ENCODE measurements at places on chromosomes 3 and 15.

DNA sequence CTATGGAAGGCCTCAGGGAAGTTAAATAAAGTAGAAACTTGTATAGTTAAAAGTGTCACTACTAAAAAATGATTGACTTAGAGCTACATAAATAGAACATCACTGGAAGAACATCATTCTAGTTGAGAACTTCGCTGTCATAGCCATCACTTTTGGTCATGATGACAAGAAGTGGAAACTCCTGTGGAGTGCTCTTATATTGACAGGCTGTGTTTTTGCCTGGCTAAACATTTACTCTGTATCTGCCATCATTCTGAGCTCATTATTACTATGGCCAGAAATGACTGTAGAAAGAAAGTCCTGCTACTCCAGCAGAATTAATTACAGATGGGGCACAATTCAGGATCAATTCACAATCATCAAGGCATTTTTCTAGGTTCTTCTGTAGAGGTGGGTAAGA lies 165.1 kb upstream of the GOLIM4 start:
- DNase-seq = no peak

GRCh38 chr3:22101351-22101750 lies 350.3 kb upstream of the ZNF385D start:
- no peak for DNase-seq

GRCh38 chr3:20589275-20589674 lies 403.3 kb upstream of the SGO1 start:
- no peak for DNase-seq

DNA sequence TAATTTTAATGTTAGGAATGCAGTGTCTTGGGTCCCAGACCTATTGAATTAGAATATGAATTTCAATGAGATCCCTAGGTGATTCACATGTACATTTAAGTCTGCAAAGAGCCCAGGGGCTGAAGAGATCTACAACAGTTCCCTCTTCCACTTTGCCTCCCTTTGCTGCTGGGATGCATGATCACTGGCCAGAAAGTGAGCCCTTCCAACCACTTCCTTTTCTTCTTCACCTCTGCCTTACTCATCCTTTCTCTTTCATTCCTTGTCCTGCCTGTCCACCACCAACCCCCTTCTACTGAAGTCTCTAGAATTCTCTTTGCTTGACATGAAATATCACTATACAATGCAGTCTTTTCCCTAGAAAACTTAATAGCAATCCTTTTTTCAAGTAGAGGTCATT lies 222.4 kb upstream of the LRIG1 start:
- no peak for DNase-seq

GRCh38 chr3:36911990-36912804 lies 32.7 kb downstream of the TRANK1 start:
- no peak for DNase-seq

GRCh38 chr3:10619989-10620832 lies 114.8 kb upstream of the ATP2B2 start:
- DNase-seq = no peak

- DNase-seq = no peak
Measured at GRCh38 chr3:186414735-186415419, 52.8 kb upstream of the DGKG start.

DNA sequence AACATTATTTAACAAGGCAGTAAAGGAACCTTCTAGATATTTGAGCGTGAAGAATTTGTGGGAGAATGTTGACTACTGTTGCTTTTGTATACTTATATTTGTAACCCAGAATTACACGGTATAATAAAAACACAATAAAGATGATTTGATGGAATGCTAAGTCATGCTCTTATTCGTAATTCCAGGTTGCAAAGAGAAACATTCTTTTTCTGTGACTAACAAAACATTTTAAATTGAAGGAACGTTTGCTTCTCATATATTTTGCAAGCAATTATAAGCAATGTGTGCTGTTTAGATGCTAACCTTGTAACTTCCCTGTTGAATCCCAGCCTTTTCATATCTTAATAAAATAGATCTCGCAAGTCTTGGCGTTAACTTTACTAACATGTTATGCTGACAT lies 124.4 kb upstream of the CGNL1 start:
- no peak for DNase-seq

DNA sequence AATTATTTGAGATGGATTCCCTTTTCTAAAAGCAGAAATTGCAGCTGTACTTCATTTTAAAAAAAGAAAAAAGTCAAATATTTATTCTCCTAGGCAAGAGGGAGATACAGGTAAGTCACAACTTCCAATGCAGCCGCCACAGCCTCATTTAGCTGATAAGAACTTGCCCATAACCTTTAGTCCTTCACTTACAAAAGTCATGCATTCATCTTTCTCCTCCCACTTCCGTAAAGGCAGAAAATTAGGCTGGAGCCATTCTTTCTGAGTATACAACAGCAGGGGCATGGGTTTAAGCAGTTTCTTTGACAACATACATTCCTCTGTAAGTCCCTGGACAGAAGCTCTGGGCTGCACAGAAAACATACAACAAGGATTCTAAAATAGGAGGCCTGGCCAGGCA lies 4.3 kb downstream of the SUCLG2 start:
- DNase-seq = no peak

- no peak for DNase-seq
Measured at GRCh38 chr3:70905491-70905890, 593.1 kb upstream of the MDFIC2 start.

GRCh38 chr3:16528106-16528505 lies 14.6 kb upstream of the RFTN1 start:
- no peak for DNase-seq

DNA sequence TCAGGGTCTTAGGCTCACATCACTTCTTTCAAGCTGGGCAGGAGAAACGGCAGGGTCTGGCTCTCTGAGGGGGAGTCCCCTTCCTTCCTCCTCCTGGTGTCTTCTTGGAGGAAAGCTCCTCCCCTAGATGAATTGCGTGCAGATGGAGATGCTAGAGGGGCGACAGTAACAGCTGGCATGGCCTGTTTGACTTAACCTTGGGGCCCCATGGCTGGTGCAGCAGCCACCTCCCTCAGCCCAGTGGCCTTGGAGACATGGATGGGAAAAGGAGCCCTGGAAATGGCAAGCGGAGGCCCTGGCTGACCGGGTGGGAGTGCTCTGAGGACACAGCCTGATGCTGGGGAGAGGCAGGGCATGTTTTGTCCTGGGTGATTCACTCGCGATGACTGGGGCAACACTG lies 20.2 kb downstream of the PAK6 start:
- no peak for DNase-seq

DNA sequence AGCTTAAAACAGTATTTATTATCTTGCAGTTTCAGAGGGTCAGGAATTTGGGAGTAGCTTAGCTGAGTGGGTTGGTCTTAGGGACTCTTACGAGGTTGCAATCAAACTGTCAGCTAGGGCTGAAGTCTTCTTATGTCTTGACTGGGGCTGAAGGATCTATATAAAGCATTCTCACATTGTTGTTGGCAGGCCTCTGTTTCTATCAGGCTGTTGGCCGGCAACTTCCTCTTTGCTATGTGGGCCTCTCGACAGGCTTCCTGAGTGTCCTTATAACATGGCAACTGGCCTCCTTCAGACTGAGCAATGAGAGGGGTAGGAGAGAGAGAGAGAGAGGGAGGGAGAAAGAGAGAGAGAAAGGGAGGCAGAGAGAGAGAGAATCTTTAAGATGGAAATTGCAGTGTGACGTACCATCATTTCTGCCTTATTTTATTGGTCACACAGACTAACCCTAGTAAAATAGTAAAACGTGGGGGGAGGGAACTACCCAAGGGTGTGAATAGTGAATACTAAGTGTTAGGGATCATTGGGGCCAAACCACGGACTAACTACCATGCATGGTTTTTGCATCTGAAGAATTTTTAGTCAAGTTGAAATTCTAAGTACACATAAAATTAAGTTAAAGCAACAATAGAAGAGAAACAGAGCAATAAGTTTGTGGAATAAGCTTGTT lies 16.1 kb downstream of the FGF7 start:
- DNase-seq = no peak

- no peak for DNase-seq
Measured at GRCh38 chr15:73607405-73607804, 25.8 kb downstream of the NPTN start.

- DNase-seq = no peak
Measured at GRCh38 chr15:67148196-67148701, 82.8 kb downstream of the SMAD3 start.

DNA sequence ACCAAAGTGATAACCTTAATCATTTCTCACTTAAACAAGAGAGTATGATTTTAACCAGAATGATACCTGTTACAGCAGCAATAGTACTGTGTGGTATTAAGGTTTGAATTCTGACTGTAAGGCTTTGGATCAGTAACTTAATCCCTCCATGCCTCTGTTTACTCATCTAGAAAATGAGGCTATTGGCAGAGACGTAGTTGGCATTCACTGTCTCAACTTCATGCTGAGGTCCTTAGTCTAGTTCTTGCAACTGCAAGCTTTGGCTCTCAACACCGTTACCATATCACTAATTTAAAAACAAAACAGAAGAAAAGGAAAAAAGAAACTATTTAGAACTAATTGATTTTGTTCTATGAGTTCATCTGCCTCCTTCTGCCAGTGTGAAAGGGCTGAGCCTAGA lies 875.4 kb downstream of the MCTP2 start:
- no peak for DNase-seq

GRCh38 chr3:58419780-58420507 lies 13.7 kb downstream of the PDHB start:
- DNase-seq = no peak

GRCh38 chr3:170502297-170502696 lies 83.6 kb downstream of the SLC7A14 start:
- no peak for DNase-seq

DNA sequence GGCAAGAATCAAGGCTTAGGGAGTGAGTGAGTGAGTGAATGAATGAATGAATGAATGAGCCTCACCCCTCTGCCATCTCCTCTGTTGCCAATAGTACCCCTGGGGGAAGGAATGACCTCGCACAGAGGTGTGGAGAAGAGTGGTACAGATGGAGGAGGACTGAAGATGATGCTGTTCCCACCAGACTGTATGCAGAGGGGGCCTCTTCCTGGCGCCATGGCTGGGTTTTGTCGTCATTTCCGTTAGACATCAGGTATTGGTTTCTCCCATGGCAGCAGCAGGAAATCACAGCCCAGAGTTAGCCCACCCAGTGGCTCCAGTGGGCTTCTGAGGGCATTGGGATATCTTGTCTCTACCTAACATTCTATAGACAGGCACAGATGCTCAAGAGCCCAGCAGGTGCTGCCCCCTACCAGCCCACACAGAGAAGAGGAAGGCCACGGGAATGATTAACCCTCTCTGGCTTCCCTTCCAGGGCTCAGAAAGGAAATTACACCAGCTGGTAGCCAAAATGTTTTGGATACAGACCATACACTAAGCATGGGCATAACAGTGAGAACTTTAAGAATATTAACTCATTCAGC lies 109.8 kb upstream of the SLC6A11 start:
- DNase-seq = no peak

DNA sequence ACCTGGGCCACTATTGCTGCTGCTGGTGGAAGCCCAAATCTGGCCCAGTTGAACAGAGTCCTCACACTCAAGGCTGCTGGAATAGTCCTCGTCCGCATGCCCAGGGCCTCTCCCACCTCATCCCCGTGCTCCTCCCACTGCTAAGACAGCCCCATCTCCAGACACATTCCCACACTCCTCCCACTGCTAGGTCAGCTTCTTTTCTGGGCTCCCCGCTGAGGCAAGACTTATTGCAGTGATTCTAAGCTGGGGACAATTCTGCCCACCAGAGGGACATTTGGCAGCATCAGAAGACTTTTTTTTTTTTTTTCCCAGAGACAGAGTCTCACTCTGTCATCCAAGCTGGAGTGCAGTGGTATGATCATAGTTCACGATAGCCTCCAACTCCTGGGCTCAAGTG lies 35.1 kb downstream of the POC1A start:
- DNase-seq = no peak

GRCh38 chr15:38202361-38202760 lies 50.3 kb upstream of the SPRED1 start:
- no peak for DNase-seq

- DNase-seq = no peak
Measured at GRCh38 chr3:187957165-187957581, 196.8 kb upstream of the LPP start.

- DNase-seq = no peak
Measured at GRCh38 chr3:9787714-9788113, 4.6 kb downstream of the TADA3 start.
